ENCODE measurements at places on chromosomes 5 and 9.

- DNase-seq = peak; percentile 79
Measured at GRCh38 chr5:10735569-10736276, 25.3 kb downstream of the DAP start.

GRCh38 chr9:135931349-135931820 is 24.0 kb upstream of the CAMSAP1 start:
- no peak for DNase-seq

GRCh38 chr9:128768606-128769005 is 3.1 kb downstream of the ZER1 start:
- DNase-seq = no peak

- no peak for DNase-seq
Measured at GRCh38 chr5:25330721-25331120, 685.9 kb upstream of the CDH10 start.

GRCh38 chr5:88782571-88782970 is 100.4 kb downstream of the MEF2C start:
- peak; percentile 59 for DNase-seq

DNA sequence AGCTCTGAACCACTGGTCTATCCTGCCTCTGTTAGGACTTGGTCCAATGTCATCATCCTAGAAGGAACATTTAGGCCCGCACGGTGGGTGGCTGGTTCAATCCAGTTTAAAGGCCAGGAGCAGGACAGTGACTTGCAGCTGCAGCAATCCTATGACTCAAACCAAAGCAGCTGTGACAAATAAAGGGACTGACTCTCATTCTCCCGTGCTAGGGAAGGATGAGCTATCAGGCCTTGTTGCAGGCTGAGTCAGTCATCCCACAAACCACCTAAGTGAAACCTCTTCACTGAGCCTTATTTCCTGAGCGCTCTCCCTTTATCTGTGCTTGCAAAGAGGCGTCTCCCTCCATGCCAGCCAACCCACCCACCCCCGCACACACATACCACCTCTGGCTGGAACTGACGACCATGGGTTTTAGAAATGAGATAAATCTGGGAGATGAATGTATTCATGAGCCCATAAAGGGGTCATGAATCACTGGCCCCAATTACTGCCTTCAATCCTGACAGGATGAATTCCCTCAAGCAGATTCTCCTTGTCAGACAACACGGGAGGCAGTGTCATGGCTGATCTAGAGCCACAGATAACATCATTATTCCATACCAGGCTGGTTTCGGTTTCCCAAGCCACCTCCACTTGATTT is 93.4 kb downstream of the KCNIP1 start:
- DNase-seq = no peak

DNA sequence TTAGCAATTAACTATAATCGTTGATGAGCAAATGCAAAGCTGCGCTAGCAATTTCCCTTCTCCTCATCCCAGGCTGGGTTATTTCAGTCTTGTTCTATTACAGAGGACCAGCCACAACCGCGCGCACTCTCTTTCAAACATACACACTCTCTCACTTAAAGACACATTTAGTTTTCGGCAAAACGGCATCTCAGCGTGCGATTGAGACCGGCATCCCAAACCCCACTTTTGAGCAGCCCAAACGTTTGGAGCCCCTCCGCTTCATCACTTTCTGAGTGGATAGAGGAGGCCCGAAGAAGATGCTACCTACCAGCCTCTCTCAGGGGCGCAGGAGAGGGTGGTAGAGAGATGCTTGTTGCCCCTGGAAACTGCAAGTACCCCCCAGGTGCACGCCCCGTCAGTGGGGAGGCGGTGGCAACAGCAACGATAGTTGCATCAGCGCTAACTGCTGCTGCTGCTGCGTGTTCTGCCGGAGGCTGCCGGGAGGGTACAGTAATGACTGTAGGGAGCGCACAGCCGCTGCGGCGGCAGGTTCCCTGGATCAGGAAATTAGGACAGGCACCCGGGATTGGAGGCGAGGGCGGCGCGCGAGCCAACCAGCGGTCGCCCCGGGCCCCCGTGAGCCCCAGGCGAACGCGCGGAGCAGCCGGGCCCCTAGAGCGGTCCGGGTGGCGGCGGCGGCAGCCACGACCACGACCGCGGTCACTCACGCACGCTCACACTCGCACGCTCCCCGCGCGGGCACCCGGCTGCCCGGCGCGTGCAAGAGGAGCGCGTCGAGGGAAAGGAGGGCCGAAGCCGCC is 467 bp upstream of the VLDLR start:
- DNase-seq = peak; percentile 81
